Right cardiac atrium (tissue), 5 donors: ENCODE measurements at places on chromosomes 4 and X.

- DNase-seq, result no peak
Observed at GRCh38 chr4:61638591-61638990, 438.5 kb downstream of the ADGRL3 start.

GRCh38 chr4:2411786-2412510, 6.5 kb downstream of the ZFYVE28 start:
- DNase-seq, result no peak

DNA sequence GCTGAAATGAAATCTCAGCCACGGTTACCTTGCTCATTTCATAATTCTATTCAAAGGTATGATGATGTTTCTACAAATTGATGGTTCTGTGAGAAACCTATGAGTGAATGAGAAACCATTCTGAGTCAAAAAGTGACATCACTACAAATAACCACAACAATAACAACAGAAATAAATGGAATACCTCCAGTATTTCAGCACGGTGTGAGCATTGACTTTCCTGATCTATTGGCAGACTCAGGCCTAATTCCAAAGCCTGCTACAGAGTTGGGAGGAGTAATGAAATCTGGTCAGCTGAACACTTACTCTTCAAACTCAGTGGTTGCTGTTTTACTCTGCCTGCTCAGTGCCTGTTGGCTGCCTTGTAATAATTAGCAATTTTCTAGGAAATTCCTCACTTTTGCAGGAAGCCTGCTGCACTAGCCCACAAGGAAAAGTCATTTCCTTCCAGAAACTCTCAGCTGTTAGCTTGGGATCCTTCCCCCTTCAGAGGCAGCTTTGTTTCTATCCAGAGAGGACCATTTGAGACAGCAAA, 18.8 kb upstream of the SYNPO2 start:
- no peak for DNase-seq

DNA sequence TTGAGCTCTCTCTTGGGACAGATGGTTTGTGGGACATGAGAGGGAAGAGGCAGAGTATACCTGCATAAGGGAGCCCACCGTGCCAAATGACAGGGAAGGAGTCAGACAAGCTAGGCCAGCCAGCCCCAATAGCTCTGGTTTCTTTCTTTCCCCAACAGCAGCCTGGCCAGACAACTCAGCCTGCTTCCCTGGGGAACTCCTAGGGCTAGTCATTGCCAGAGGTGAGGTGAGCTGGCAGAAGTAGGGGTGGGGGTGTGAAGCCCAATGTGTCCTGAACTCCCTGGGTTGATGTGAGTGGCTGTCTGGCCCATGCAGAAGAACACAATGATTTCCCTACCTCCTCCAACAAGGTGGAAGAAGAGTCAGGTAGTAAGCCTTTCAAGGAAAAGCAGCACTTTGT, 135.5 kb downstream of the AMMECR1 start:
- DNase-seq, result no peak

DNA sequence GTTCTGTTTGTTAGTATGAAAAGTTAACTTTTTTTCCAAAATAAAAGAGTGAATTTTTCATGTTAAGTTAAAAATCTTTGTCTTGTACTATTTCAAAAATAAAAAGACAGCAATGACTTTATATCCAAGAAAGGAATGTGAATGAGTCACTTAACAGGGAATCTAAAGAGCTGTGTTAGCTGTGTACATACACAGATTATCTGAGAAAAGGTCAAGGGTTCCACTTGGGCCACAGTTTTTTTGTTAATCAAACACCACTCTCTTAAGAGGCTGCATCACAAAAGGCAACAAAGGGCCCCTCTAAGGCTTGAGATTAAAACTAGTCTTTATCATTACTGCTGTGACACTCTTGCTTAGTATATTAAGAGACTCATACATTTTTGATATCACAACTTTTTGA, 82.1 kb downstream of the FIP1L1 start:
- no peak for DNase-seq
